ENCODE measurements at places on chromosomes 4 and X.
A peak's percentile ranks its signal among the peaks of the same experiment; 100 is the strongest.

DNA sequence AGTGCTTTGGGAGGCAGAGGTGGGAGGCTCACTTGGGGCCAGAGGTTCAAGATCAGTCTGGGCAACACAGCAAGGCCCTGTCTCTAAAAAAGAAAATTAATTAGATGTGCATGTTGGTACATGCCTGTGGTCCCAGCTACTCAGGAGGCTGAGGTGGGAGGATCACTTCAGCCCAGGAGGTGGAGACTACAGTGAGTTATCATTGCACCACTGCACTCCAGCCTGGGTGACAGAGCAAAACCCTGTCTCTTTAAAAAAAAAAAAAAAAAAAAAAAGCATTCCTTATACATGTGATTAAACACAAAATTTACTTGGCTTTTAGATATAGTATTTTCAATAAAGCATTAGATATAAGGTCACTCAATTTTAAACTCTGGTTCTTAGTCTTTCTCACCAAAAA lies 34.9 kb downstream of the SMARCA1 start:
- DNase-seq, result no peak

DNA sequence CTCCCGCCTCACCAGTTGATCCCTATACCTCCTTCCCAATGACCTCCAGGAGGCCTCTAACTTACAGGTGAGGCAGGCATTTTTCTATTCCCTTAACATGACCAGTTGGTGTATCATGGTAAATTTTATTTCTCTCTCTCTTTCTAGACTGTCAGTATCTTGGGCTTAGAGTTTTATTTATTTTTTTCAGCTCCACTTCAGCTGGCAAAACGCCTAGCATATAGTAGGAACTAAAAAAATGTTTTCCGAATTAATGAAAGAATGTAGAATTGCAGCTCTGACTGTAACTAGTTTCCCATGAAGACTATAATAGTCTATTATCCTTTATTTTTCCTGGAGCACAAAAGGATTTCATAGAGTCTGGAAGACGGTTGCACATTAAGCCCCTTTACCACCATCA lies 84.8 kb downstream of the PDE5A start:
- no peak for DNase-seq

DNA sequence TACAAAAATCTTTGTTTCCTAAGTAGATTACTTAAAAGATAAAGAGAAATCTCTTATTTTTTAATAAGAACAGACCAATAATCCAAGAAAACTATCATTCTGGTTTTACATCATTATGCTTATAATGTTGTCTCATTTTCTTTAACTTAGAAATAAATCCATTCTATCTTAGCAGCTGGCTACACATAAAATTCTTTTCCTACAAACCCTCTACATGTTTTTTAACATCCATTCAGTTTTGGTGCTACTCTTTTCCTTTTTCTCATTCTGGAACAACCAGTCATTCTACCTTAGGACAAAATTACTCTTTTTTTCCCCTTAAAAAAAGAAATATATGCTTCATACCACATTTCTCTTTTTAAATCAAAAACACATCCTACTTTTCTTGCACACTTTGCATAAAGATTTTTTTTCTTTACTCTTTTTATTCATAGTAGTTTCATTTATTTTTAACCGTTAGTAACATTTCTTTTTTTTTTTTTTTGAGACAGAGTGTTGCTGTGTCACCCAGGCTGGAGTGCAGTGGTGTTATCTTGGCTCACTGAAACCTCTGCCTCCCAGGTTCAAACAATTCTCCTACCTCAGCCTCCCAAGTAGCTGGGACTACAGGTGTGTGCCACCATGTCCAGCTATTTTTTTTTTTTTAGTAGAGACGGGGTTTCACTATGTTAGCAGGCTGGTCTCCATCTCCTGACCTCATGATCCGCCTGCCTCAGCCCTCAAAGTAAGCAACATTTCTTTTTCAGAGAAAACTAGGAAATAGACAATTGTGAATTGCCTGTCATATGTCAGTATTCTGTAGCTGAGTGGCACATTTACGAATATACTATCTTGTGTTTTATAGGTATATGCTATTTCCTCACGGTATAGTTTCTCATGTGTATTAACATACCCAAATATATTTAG lies 562.8 kb downstream of the ADGRL3 start:
- no peak for DNase-seq

DNA sequence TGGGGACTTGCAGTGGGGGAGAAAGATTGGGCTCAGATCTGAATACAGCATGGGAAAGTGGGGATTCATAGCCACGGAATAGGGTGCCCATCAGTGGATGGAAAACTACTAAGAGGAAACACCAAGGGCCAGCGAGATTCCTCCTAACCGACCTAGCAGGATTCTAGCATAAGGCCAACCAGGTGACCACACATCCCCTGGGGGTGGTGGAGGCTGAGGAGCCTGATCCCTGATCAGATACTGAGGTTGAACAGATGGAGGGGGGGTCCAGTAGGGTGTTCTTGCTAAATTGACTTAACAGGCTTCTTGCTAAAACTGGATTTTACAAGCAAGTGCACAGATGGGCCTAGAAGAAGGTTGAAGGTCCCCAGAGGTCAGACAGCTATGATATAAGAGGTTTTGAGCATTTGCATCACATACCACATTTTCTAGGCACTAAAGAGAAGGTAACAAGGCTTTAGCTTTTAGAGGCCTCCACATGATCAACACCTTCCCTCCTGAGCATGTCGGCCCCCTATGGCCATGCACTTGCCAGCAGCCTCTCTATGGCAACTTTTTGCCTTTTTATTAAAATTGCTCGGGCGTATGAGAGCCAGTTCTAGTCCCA lies 69.1 kb upstream of the PUDP start:
- DNase-seq, result no peak

- no peak for DNase-seq
Observed at GRCh38 chr4:71470524-71470923, 131.7 kb downstream of the SLC4A4 start.

DNA sequence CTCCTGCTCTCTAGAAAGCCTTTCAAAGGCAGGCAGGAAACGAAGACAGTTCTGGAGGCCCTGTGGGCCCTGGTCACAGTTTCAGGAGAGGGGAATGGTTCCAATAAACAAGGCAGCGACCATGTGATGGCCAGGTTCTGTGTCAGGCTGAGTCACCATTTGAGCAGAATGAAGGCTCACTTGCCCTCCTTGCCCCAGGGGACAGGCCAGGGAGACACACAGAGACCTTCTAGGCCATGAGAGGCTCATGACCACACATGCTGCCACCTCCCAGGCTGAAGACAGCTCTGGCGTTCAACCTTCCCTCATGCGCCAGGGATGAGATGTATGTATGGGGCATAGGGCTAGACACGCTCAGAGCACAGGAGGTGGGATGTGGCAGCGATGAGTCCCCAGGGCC lies 22.9 kb upstream of the TRIM2 start:
- no peak for DNase-seq

DNA sequence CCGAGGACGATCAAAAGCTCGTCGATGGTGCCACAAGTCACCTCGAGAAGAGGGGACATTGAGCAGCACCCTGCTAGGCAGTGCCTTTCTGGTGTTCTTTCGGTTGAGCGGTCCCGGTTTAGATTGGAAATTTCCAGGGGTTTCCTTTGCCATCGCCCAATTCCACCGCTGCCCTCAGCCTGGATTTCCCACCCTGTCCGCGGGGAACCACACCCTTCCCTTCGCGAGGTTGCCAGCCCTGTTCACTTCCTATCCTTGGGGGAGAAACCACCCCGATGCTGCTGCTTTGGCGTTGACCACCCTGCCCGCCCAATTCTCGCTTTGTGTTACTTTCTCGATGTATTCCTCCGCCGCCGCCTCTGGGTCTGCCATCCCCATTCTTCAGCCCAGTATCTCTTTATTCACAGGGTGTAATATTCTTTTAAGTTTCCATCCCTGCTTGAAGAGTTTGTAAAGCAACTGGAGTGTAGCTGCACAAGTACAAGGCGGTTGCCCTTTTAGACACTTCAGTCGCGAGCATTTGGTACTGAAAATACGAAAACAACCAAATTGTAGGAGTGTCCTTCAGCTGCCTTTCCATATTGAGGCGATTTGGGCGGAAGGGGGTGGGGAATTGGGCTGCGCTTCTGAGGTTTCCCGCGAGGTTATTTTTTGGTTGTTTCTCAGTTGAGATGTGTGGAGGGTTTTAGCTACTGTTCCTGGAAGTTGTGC lies 1.1 kb downstream of the OGT start:
- no peak for DNase-seq

DNA sequence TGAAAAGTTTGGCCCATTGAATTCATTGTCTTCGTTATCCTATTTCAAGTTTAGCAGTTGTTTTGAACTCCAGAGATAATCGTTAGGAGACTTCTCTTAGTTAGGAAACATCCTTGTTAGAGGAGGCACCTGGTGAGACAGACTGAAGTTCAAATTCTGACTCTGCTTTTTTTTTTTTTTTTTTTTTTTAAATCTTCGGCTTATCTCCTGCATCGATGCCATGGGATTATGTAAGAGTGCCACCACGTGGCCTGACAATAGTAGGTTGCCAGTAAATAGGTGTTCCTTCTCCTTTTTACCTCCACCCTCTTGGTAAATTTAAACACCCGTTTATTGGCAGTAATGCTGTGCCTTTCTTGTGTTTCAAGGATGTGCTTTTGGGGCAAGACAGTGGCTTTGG lies 149.3 kb downstream of the SOWAHB start:
- DNase-seq, result no peak

GRCh38 chr4:152052451-152053057 lies 291.7 kb upstream of the GATB start:
- no peak for DNase-seq

GRCh38 chrX:12685541-12685940 lies 105.7 kb upstream of the PRPS2 start:
- no peak for DNase-seq

DNA sequence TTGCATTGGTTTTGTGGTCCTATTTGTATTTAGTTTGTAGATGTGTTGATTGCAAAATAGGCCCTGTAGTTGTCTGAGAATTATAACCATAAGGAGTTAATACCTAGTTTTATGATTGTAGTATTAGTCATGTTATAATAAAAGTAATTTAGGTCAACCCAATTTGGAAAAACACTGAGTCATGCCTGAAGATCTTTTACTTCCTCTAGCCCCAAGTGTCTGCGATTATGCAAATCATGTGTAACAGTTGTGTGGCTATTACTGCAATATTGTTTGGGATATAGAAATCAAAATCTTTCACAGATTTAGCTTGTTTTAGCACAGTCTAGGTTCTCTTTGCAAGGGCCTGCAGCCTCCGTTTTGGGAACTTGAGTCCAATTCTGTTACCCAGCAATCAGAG lies 12.6 kb downstream of the SRD5A3 start:
- no peak for DNase-seq

- peak; percentile 37 for DNase-seq
Observed at GRCh38 chr4:3880615-3881120, 114.5 kb downstream of the ADRA2C start.

GRCh38 chr4:83329521-83330110 lies 5.0 kb downstream of the HPSE start:
- DNase-seq, result no peak

DNA sequence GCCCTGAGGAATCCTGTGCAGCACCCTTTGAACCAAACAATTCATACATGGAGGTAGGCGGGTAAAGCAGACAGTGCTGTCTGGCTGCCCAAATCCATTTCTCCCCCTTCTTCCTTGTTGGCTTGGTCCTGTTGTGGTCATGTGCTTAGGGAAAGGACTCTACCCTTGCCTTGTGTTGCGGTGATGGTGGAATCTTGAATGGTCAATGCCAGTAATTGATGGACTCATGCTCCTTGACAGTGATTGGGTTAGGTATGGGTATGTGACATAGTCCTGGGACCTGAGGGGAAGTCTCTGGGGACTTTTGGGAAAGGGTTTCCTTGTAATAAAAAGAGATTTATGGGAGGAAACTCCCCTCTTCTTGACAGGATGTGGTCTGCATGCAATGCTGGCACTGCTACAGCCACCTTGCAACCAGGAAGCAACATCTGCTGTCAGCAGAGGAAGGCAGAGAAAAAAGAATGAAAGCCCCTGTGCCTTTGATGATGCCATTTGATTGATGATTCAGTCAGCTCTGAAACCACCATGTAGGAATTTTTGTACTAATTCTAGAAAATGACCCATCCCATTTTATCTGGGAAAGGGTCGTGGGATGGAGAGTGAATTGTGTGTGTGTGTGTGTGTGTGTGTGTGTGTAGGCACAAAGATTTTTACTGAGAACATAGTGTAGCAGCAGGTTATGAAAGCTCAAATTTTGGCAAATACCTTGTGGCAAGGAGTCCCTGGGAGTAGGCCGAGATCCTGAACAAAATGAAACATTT lies 30.0 kb upstream of the HUWE1 start:
- no peak for DNase-seq
